Mucosa of descending colon (tissue), 3 donors: ENCODE measurements at places on chromosomes 7 and 10. TPM values are rescaled to one million over a fixed set of nuclear protein-coding genes. Genes with fewer than 3 reads are reported as not detected.

GRCh38 chr7:3991731-3992231, 690.3 kb upstream of the FOXK1 start:
- DNase-seq = no peak

RPEL1 gene
- 0.13 TPM for total RNA-seq

SLC16A9 gene
- total RNA-seq = 7.2 TPM

GRCh38 chr7:50594136-50594535, 28.9 kb upstream of the DDC start:
- DNase-seq = no peak

- no peak for DNase-seq
These were observed 123.9 kb downstream of the TNS3 start for GRCh38 chr7:47458057-47458456.

DNA sequence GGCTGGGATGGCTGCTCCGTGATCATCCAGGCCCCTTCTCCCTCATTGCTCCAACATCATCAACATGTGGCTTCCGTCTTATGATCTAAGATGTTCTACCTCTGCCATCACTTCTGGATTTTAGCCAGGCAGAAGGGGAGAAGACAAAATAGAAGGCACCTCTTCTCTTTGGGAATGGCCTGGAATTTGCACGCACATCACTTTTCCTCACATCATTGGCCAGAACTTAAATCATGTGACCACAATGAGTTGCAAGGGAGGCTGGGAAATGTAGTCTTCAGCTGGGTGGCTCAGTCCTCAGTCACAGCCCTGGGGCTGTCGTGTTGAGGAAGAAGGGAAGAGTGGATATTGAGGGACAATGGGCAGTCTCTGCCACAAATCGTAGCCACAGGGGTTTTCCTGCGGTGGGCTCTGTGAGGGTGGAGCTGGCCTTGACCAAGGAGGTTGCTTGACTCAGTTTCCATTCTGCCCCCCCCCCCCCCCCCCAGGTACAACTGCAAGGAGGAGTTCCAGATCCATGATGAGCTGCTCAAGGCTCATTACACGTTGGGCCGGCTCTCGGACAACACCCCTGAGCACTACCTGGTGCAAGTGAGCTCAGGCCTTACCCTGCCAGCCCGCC, 50.3 kb downstream of the PALD1 start:
- DNase-seq = no peak

DNA sequence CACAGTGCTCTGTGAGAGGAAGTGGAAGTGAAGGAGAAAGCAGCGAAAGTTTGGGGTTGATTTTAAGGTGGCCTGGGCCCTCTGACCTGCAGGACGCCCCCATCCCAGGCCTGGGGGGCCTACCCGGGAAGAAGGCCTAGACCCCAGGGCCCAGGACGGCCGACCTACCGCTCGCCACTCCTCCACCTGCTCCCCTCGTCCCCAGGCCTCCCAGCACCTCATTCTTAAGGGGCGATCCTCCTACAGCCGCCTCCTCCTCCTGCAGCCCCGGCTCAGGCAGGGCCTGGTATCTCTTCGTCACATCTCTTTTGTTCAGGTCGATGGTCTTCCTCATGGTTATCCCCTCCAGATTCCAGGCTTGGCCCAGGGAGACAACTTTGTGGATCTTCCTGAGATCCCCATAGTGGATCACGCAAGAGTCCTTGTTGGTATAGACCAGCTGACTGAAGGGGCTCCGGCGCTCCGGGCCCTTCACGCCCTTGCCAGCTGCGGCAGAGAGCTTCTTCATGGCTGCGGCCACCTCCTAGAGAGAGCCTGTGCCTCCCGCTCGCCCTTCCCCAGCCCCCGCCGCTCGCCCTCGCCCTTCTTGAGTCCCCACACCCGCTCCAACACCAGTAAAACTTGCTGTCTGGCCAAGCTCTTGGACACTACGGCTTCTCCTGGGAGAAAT, 117.5 kb downstream of the OR13A1 start:
- no peak for DNase-seq

GRCh38 chr7:102288285-102288930, 1.7 kb downstream of the SH2B2 start:
- peak; percentile 28 for DNase-seq

GRCh38 chr7:36605261-36606051, 118.8 kb downstream of the AOAH start:
- DNase-seq = no peak

GRCh38 chr10:9605231-9605630, 1412.4 kb upstream of the CELF2 start:
- DNase-seq = no peak

- no peak for DNase-seq
These were observed 25.2 kb upstream of the NCAPG2 start for GRCh38 chr7:158729646-158730382.

DNA sequence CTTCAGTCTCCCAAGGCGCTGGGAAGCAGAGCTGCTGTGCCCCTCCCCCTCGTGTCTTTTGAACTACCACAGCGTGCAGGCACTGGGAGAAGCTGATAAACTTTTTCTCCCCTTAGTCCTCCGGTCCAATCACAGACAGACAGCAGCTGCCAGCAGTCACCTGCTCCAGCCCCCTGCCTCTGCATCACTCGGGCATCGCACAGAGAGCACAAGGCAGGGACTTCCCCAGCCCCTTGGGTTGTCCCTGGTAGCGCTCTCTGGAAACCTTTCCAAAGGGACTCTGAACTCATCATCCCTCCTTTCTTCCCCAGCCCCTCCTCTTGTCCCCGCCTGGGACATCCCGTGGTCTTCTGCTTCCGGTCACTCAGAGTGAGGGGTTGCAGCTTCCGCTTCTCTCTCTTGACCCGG, 1.4 kb upstream of the NEUROG3 start:
- no peak for DNase-seq

TAS2R41 gene
- not detected for total RNA-seq

GRCh38 chr7:50182759-50183158, 89.7 kb upstream of the ZPBP start:
- no peak for DNase-seq

GIMAP5 gene
- 10.3 TPM for total RNA-seq

DNA sequence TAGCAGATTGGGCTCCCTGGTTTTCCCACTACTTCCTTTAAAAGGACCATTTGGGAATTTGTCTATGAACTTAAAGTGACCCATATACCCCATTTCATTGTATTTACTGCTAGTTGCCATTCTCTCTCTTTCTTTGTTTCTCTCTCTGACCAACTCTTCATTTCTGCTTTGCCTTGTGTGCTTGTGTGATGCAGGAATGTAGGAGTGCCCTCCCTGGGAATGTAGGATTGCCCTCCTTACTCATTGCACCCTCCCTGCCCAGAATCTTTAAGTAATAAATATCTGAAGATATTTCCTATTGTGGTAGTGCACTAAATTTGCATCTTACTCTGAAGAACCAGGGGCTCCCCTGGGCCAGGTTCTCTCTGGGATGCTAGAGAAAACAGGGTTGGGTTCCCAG, 47.3 kb upstream of the KLF14 start:
- no peak for DNase-seq

- no peak for DNase-seq
These were observed 53.9 kb downstream of the SHH start for GRCh38 chr7:155758348-155758747.

DNA sequence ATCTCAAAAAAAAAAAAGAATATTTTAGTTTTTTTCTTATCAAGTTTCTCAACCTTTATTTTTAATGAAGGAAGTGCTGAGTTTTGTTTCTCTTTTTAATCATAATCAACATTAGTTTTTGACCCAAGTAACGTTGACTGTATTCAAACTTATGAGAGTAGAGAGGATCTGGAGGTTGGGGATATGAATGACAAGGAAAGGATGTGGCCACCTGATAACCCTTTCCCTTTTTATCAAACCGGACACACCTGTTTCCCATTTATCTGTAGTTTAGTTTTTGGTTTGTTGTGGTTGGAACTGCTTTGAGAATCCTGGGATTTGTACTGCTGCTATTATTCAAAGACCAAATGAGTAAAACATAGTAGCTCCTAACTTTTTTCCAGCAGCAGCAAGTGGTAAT, 38.6 kb downstream of the HACD1 start:
- no peak for DNase-seq

GRCh38 chr7:75980430-75981202, 13.8 kb downstream of the TMEM120A start:
- peak; percentile 54 for DNase-seq
